ENCODE measurements at places on chromosomes 7 and 10.

DNA sequence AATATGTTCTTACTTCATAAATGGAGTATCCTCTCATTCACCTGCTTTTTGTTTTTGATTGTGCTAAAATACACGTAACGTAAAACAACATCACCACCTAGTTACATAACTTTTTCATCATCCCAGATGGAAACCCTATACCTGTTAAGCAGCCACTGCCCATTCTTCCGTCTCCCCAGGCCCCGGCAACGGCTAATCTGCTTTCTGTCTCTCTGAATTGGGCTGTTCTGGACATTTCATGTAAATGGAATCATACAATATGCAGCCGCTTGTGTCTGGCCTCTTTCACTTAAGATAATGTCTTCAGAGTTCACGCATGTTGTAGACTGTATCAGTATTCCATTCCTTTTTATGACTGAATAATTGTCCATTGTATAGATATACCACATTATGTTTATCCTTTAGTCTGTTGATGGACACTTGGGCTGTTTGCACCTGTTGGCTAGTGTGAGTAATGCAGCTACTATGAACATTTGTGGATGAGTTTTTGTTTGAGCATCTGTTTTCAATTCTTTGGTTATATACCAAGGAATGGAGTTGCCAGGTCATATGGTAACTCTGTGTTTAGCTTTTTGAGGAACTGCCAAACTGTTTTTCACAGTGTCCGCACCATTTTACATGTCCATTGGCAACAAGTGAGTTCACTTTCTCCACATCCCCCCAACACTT, 14.1 kb upstream of the SUN1 start:
- DNase-seq: no peak

GRCh38 chr7:73700069-73700423, 16.6 kb downstream of the BUD23 start:
- DNase-seq: no peak

- DNase-seq: no peak
These were observed 210.3 kb downstream of the PTEN start for GRCh38 chr10:88073682-88074081.

DNA sequence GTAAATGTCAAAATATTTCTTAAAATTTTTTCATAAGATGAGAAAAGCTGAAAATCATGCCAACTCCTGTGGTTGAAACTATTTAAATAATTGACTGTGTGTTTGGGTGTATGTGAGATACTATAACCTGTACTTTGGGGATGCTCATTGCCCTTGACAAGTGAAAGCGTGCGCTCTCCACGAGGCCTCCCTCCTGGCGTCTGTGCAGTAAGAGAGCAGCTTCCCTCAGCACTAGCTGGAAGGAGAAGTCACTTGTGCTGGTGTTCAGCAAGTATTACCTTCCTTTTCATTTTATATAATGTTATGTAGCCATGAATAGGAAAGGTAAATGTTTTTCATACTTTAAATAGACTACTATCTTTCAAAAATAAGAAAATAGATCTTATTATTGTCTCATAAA, 118.9 kb downstream of the ZEB1 start:
- DNase-seq: no peak

- DNase-seq: no peak
These were observed 438.5 kb downstream of the CCSER2 start for GRCh38 chr10:84766923-84767322.

DNA sequence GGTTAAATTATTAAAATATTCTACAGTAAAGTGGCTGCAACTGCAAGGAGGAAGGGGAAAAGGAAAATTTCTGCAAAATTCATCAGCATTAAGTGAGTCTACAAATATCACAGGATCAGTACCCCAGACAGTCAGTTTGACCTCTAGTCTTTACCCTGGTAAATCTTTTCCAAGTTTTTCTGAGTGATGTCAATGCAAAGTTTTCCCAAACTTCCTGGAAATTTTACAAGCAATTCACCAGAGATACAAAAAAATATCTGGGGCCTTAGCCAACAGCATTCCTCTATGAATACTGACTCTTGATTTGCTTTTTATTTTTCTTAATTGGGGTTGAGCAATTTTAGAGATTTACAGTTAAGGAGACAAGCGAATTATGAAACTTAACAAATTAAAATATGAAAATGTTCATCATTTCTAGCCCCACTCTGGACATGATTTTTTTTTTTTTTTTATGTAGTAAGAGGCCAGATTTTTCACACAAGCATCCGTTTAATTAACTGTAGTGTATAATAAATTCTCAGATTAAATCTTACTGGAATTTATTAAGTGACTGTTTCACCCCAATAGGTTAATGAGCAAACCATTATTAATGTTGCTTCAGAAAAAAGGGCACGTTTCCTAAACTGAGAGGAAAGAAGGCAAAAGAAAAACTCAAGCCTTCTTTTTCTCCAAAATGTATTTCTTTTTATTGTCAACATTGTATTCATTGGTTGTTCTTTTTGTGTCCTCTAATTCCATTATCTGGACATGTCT, 539.5 kb upstream of the FZD8 start:
- DNase-seq: no peak

DNA sequence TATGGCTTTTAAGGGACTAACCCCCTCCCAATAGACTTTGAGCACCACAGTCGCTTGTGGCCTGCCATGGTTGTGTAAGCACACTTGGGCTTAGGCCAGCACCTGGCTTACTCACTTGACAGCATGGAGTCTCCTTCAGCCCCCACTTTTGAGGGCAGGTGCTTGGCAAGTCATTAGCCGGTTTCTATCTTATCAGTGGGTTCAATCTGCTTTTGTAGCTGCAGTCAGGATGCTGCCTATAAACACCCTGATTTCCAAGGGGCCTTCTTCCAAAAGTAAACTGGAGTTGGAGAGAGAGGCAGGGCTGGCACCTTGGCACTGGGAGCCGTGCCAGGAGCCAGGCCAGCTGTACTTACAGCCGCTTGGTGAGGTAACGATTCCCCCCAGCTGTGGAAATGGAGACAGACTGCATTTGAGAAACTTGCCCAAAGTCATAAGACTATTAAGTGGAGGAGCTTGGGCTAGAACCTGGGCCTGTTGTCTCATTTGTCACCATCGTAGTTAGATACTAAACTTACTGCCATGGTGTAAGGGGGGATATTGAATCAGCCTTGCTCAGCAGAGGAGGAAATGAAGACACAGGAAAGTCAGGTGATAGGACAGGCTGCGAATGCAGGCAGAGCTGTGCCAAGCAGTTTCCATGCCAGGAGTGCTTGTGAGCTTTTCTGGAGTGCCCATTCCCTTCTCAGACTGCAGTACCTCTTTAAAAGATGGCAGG, 92.2 kb upstream of the EFCAB10 start:
- DNase-seq: no peak

DNA sequence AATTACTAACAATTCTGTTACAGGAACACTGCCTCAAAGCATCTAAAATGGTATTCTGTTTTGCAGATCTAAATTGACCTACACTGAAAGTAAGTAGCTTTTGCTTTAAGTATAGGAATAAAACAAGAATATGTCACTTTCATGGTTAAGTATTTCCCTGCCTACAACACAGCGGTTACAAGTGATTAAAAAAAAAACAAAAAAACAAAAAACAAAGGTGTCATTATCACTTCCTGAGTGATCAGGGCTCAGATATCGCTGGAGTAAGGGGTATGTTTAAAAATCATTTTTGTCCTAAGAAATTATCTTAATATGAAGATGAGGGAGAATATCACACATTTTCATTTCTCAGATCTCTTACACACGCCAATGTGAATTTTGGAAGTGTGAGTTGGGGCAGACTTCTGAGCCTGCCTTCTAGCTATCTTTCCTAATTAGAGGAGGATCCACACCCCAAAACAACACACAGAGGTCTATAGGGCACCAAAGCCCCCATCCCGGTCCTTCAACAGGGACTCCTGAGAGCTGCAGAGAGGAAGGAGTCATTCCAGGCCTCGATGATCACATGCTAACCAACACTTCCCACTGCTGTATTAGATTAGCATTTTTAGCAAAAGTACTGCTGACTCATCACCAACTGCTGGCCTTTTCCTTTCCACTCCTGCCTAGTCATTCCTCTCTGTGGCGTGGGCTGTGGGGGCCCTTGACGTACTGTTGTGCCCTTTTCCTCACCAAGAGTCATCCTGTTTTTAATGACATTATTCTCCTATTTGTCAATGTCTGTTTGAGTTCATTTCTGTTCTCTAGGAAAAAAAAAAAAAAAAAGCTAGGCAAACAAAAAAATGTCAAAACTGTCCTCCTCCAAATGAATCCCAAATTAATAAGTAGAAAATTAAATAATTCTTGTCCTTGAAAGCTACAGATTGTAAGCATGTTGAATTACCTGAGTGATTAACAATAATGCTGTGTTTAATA, 31.2 kb downstream of the PRTFDC1 start:
- DNase-seq: peak; percentile 13

DNA sequence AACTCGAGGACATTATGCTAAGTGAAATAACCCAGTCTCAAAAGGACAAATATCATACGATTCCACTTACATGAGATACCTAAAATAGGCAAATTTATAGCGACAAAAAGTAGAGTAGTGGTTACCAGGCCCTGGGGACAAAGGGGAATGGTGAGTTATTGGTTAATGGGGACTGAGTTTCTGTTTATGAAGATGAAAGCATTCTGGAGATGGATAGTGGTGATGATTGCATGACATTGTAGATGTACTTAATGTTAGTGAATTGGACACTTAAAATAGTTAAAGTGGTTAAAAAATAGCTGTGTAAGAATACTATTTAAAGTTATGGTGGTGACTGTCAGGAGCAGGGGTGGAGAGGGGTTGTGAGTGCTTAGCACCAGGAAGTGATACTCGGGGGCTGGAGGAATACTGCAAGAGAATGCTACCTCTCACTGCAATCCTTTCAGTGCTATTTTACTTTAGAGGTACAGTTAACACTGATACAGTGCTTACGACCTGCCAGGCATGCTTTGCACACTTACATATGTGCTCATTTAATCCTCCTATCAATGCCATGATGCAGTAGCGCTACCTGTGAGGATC, 16.7 kb upstream of the TEX36 start:
- DNase-seq: no peak

GRCh38 chr7:3235322-3235721, 65.7 kb upstream of the SDK1 start:
- no peak for DNase-seq

- no peak for DNase-seq
These were observed 322.4 kb downstream of the PCDH15 start for GRCh38 chr10:54478601-54479000.

GRCh38 chr7:27650283-27650682, 12.4 kb downstream of the HIBADH start:
- no peak for DNase-seq

- no peak for DNase-seq
These were observed 52.0 kb downstream of the TCAF1 start for GRCh38 chr7:143849785-143850479.

GRCh38 chr10:102400598-102401341, 5.3 kb downstream of the NFKB2 start:
- DNase-seq: no peak

DNA sequence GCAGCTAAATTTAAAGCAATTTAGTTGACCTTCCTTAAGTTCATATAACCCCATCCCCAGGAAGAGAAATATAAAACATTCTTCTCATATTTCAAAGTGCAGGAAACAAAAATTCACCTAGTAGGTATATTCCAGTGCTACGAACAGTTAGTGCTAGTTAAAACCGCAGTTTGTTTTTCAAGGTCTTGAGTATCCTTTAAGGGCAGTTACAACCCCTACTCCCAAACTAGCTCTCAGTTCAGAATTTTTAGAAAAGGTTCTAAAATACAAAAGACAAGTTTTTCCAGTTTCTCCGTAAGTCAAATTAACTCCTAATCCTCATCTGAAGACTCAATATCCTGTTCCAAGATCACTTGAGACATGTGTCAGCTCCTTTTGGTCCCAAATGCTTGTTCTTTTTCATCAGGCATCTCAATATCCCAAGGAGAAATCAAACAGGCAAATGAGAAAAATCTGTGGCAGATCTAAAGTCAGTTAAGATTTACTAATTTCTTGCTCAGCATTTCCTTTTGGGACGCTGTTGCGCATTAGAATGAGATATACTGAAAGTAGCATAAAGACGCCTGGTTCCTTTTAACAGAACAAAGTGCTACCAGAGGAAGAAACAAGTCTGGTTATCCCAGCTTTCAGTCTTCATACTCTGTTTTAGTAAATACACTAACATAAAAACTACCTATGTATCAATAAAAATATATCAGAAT, 51.8 kb downstream of the ARHGAP12 start:
- no peak for DNase-seq
